Activated T-cell treated with anti-CD3 and anti-CD28 coated beads for 48 hours (primary cell): ENCODE measurements at places on chromosomes 1 and 21.
A peak's percentile ranks its signal among the peaks of the same experiment; 100 is the strongest.

GRCh38 chr1:155278689-155279160 lies 1.5 kb downstream of the HCN3 start:
- DNase-seq: no peak

DNA sequence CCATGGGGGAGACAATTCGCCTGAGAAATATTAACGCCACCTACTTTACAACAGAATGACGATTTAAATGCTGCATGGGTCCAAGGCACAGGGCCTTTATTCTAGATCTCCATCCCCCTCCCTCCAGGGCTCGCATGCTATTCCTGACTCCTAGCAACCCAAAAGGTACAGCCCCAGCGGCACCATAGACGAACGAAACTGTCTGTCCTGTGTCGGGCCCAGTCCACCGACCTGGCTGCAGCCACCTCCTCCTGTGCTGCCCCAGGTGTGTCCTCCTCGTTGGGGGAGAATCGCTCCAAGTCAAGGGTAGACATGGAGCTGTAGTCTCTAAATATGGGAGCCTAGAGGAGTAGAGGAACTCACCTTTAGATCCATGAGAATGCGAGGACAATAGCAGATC lies 196.5 kb downstream of the TOMM20 start:
- DNase-seq: no peak

- peak; percentile 52 for DNase-seq
Measured at GRCh38 chr1:10867138-10867721, 70.8 kb upstream of the CASZ1 start.

GRCh38 chr1:20343149-20343937 lies 52.7 kb downstream of the VWA5B1 start:
- no peak for DNase-seq

- no peak for DNase-seq
Measured at GRCh38 chr1:9759939-9760338, 63.8 kb downstream of the CLSTN1 start.

DNA sequence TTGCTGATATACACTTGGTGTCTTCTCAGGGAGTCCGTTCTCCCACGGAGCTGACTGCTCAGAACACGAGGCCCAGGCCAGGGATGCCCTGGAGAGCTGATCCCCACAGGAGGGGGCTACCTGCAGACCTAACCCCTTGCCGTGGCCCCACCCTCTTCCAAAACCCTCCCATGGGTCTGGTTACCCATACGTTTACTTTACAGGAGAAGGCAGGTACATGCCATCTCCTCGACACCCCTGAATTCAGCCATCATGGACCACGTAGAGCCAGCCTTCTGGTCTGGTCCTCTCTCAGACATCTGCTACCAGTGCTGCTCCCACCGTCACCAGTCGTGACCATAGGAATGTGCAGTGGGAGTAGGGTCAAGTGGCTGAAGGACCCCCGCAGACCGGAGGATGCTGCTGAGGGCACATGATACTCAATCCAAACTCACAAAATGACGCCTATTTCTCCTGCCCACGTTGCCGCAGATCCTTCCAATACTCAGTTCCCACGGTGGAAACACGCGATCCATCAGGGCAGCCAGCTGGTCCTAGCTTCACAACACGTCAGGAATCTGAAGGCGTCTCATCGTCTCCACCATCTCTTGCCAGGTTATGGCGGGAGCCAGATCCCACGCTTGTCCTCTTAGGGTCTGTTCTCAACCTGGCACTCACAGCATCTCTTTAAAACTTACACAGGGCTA lies 26.7 kb downstream of the PGBD5 start:
- DNase-seq: no peak

GRCh38 chr1:119492763-119493162 lies 14.2 kb upstream of the HSD3B1 start:
- DNase-seq: no peak

DNA sequence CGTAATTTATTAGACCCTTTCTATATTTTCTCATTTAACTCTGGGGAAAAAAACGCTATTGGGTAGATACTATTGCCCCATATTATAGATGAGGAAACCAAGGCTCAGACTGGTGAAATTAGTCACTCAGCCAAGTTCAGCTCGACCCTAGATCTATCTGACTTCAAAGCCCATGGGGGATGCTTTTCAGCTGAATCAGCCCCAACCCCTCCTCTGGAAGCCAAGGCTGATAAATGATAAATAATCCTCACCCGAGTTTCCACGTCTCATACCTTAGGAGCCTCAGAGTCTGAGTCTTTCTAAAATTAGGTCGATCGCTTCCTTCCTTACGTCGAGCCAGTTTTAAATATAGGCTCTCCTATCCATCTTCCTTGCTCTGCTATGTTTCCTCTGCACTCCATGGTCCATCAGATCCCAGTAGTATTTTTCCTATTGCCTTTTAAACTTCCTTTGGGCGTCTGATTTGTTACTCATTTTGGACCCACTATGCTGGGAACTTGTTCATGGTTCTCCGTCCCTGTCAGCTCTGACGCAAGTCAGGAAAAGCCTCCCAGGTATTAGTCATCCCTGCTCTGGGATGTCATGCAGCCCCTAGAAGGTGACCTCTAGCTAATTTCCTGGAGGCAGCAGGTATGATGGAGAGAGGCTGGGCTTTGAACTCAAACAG lies 122.8 kb downstream of the PLPP3 start:
- DNase-seq: no peak

GRCh38 chr1:164950541-164950986 lies 391.6 kb downstream of the PBX1 start:
- DNase-seq: no peak

DNA sequence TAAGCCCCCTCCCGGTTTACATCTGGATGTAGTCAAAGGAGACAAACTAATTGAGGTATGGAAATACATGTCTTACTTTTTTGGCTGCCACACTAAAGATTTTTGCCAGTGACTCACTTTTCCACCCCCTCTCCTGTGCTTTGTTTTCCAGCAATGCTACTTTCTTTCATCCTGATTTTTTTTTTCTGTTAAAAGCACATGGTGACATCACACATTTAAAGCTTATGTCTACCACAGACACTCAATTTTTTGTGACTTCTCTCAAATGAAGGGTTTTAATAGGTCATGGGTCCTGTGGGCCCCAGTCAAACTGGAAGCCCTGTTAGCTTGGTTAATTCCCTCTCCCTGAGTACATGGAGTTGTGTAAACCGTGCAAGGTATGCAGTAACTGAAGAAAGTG lies 2.2 kb downstream of the PPP1R8 start:
- DNase-seq: no peak

- no peak for DNase-seq
Measured at GRCh38 chr1:210377731-210378333, 49.1 kb downstream of the HHAT start.

DNA sequence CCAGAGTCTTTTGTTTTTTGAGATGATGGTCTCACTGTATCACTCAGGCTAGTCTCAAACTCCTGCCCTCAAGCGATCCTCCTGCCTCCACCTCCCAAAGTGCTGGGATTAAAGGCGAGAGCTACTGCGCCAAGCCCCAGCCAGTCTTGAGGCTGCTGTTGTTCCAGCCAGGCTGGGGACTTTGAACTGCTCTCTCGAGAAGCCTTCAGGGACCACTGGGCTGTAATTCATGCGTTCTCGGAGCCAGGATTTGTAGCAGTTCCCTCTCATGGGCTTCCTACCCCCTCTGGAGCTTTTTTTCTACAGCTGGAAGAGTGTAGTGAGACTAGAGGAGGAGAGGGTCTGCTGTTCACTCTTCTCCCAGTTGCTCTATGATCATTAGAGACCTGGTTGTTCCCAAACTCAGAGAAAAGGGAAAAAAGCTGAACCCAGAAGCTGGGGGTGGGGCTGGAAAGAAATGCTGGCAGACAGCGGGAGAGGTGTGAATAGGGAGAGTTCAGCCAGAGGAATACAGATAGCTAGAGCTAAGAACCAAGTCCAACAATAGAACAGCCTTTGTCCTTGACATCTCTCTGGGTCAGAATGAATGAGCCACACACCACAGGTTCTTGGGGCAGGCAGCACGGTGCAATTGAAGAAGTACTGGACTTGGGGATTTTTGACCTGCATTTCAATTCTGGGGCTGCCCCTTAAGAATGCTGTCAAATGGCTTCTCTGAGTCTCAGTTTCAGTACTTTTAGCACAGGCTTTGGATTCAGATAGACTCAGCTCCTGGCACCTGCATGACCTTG lies 13.2 kb upstream of the SLC41A1 start:
- DNase-seq: no peak

- no peak for DNase-seq
Measured at GRCh38 chr1:231629132-231629531, 2.5 kb downstream of the DISC1 start.

GRCh38 chr1:246577082-246577719 lies 10.9 kb downstream of the CNST start:
- DNase-seq: no peak

GRCh38 chr1:90147093-90147492 lies 152.2 kb downstream of the ZNF326 start:
- no peak for DNase-seq

- no peak for DNase-seq
Measured at GRCh38 chr1:8910914-8911313, 32.4 kb upstream of the ENO1 start.

DNA sequence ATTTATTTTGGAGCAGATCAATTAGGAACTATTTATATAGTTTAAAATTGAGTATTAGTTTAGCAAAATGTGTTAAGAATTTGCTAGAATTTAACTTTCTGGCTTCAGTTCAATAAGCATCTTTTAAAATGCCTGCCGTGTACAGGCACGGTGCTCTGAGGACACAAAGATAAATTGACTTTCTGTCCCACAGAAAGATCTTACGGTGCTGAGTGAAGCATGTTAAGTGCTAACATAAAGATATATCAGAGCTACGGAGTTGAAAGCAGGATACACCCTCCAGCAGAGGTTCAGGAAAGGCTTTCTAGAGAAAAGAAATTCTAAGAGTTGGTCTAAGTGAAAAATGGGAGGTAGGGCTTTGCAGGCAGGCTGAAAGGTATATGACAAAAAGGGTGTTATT lies 305.4 kb downstream of the GRIK1 start:
- no peak for DNase-seq

GRCh38 chr1:224219612-224220059 lies 36.6 kb downstream of the DEGS1 start:
- DNase-seq: no peak

- no peak for DNase-seq
Measured at GRCh38 chr1:226532553-226532952, 16.0 kb upstream of the STUM start.

- DNase-seq: peak; percentile 4
Measured at GRCh38 chr1:229024528-229025130, 246.3 kb upstream of the RAB4A start.

GRCh38 chr1:3005771-3006170 lies 15.5 kb upstream of the ACTRT2 start:
- no peak for DNase-seq

- DNase-seq: no peak
Measured at GRCh38 chr1:10597492-10598388, 123.0 kb downstream of the PEX14 start.

GRCh38 chr1:76059451-76059850 lies 15.1 kb upstream of the ST6GALNAC3 start:
- no peak for DNase-seq

GRCh38 chr1:167776151-167776550 lies 54.4 kb downstream of the MPZL1 start:
- no peak for DNase-seq

DNA sequence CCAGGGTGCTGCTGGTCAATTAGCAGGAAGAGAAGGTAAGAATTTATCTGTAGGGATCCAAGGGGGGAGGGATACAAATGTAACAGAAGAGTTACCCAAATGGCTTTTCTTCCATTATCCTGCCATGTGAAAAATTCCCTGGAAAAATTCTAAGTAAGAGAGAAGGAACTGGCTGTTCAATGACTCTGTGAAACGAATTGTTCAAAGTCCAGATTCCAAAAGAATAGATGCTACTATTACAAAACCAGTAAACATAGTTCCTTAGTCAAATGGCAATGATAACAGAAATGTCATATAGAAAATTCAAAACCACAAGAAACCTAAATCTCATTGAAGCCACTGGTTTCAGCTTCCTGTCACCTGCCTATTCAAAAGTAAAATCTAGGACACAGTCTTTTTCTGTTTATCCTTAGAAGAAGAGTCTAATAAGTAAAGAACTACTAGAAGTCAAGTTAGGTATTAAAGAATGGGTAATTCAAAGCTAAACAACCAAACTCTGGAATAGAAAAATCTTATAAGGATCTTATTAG lies 102.6 kb downstream of the ZNF644 start:
- no peak for DNase-seq

DNA sequence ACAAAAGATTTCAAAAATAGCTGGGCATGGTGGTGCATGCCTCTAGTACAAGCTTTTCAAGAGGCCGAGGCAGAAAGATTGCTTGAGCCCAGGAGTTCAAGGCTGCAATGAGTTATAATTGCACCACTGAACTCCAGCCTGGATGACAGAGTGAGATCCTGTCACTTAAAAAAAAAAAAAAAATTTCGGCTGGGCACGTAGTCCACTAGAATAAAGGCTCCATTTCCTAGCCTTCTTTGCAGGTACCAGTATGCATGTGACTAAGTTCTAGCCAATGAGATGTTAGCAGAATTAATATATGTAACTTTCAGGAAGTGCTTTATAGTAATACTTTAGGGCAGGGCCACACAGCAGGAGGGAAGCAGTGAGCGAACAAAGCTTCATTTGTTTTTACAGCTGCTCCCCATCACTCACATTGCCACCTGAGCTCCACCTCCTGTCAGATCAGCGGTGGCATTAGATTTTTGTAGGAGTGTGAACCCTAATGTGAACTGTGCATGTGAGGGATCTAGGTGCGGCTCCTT lies 28.8 kb upstream of the SYDE2 start:
- no peak for DNase-seq

DNA sequence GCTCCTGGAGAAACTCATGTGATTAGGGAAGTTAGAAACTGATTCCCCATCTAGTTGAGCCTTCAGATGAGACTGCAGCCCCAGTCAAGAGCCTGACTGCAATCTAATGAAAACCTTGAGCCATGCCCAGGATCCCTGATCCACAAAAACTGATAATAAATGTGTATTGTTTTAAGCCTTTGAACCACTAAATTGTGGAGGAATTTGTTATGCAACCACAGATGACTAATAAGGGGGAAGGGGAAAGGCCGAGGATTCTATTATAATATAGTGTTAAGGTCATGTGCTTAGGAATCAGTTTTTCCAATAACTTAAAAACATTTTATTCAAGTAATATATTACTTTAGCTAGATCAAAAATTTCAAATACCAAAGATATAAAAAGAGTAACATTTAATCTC lies 52.8 kb upstream of the USP25 start:
- no peak for DNase-seq

DNA sequence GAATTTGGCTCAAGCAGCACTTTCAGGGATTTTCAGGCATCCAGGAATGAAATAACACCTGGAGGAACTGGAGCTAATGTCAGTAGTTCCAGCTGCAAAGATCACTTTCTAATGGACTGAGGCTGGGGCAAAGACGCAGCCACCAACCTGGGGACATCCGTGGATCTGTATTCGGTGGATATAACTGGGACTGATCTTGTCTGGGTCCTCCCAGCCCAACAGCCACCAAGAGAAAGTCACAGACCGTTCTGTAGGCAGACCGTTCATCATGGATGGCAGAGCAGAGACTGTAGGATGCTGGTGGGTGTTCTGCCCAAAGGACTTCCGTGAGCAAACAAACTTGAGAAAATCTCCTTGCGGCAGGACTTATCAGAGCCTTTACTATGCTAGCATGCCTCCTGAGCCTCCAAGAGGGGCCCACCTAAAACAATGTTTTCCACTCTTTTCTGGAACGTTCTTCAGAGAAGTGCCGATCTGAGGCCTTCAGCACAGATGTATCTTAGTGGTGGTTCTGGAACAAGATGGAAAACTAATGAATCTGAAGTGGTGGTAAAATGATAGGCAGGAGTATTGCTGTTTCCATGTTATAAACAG lies 86.1 kb upstream of the KLHDC7A start:
- DNase-seq: no peak
